Foreskin fibroblast (primary cell): ENCODE measurements at places on chromosomes 2 and 18.

- peak; percentile 84 for DNase-seq
Measured at GRCh38 chr2:177314194-177314593, 49.7 kb upstream of the NFE2L2 start.

DNA sequence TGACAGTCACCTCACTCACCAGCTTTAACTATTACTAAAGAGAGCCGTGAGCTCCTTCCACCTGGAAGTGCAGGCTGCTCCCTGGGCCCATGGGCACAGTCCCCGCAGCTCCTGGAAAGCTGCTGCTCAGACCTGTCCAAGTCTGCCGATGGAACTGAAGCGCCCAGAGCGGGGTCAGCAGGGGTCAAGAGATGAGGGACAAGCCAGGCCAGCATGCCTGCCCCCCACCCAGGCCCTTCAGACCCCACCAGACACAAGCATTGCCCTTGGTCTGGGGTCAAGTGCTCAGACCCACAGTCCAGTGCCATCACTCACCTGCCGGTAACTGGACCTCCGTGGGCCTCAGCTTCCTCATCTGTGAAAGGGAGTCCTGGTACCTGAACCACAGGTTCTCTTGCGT is 59.9 kb downstream of the BIN1 start:
- no peak for DNase-seq

GRCh38 chr18:49699303-49699702 is 114.0 kb downstream of the ACAA2 start:
- no peak for DNase-seq

DNA sequence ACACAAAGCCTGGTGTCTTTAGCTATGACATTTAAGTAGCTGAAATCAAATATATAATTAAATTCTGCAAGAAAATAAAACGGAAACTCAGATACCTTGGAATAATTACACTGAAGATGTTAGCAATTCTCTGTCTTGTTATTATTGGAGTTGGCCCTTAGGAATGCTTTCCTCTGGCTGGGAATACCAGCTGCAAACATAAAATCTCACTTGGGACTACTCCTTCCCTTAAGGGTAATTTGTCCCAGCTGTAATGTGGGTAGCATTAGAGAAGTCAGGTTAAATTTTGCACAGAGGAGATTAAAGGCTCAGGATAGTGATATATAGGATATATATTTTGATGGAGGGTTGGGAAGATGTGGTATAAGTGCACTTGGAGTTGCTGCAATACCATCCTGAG is 37.3 kb upstream of the GRP start:
- DNase-seq = no peak

DNA sequence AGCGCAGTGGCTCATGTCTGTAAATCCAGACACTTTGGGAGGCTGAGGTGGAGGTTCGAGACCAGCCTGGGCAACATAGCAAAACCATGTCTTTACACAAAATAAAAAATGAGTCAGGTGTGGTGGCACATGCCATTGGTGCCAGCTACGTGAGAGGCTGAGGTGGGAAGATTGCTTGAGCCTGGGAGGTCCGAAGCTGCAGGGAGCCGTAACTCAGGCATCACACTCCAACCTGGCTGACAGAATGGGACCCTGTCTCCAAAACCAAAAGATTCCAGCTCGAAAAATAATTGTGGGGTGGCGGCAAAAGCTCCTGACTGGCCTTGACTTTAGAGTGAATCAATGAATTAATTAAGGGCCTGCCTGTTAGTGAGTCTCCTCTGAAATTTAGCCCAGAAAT is 1.2 kb upstream of the ALPP start:
- DNase-seq = no peak

GRCh38 chr2:149579972-149580882 is 7.3 kb downstream of the MMADHC start:
- peak; percentile 45 for DNase-seq

GRCh38 chr18:35376393-35376741 is 770 bp downstream of the ZNF396 start:
- DNase-seq = no peak

DNA sequence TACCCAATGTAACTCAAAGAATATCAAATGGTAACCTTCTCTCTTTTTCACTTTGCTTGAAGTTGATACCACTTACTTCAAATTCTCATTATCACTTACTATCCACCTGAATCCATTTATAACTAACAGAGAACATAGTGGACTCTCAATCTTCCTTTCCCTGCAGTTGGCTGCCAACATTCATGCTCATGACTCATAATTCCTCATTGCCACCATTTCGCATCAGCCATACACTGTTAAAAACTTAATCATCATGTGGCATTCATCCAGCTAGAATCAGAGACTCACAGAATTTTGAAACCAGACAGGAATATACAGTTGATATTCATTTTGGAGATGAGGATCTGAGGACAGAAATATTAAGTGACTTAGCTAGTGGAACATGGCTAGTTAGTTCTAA is 56.8 kb downstream of the SLC4A10 start:
- no peak for DNase-seq
